ENCODE measurements at places on chromosomes 12 and 14. TPM values are rescaled to one million over a fixed set of nuclear protein-coding genes. Genes with fewer than 3 reads are reported as not detected.

Gene ENDOU
- 2.2 TPM for total RNA-seq

- no peak for DNase-seq
Measured at GRCh38 chr12:111251787-111252186, 117.1 kb downstream of the PHETA1 start.

DNA sequence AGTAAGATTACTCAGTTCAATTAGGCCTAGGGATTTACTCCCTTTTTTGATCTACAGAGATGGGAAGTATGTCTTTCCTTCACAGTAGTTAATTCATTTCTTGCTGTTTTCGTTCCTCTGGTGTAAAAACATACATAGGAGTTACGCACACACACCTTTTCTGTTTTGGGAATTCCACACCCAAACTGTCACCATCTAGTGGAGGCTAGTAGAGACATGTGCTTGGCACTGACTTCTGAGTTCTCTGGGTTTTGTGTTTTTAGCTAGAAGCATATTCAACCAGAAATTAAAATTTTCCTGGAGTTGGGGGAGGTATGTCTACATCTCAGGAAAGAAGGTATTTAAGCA is 1.4 kb downstream of the SUSD6 start:
- no peak for DNase-seq

DNA sequence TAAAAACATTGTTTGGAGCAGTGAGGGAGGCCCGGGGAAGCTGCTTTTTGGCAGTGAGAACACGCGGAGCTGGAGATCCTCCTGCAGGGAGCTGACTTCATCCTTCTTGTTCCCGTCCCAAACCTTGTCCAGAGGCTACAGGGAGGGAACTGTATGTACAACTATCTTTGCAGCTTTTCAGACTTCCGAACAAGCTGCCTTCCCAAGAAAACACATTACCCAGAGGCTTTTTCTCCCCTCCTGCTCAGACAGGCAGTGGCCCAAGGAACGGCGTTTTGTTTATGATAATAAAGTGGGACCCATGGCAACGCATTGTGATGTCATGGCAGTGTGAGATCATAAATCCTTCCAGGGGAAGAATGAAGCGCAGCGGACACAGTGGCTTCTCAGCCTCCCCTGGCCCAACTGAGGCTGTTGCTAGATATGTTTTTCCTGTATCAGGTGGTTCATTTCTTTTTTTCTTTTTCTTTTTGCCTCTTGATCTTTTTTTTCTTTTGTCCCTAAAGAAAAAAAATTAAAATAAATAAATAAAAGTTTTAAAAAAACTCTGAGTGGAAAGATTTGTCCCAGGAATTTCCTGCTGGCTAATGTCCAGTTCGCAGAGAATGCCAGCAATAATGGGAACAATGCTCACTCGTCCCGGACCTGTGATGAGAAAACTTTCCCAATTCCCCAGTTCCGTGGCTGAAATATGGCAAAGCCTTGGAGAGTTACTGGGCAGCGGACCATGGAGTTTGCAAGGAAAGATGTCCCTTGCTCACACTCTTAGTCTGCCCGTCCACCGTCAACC is 103.4 kb upstream of the MAP1LC3B2 start:
- peak; percentile 73 for DNase-seq

- DNase-seq = no peak
Measured at GRCh38 chr14:32224737-32225377, 21.8 kb upstream of the RNU6-8 start.

DNA sequence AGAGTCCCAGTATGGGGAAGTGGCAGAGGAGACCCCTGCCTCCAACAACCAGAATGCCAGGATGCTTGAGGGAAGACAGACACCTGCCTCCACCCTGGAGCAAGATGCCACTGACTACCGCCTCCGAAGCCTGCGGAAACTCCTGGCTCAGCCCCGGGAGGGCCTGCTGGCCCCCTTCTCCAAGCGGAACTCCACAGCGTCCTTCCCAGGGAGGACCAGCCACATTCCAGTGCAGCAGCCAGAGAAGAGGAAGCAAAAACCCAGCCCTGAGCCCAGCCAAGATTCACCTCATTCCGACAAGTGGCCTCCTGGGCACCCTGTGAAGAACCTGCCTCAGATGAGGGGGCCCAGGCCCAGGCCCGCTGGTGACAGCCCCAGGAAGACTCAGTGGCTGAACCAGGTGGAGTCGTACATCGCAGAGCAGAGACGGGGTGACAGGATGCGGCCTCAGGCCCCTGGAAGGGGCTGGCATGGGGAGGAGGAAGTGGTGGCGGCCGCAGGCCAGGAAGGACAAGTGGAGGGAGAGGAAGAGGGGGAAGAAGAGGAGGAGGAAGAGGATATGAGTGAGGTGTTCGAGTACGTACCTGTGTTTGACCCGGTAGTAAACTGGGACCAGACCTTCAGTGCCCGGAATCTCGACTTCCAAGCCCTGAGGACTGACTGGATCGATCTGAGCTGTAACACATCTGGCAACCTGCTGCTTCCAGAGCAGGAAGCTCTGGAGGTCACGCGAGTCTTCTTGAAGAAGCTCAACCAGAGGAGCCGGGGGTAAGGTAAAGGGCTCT is 93.7 kb downstream of the B4GALNT3 start:
- DNase-seq = no peak
